ENCODE measurements at places on chromosomes 4 and X. TPM values are rescaled to one million over a fixed set of nuclear protein-coding genes. Genes with fewer than 3 reads are reported as not detected.

DNA sequence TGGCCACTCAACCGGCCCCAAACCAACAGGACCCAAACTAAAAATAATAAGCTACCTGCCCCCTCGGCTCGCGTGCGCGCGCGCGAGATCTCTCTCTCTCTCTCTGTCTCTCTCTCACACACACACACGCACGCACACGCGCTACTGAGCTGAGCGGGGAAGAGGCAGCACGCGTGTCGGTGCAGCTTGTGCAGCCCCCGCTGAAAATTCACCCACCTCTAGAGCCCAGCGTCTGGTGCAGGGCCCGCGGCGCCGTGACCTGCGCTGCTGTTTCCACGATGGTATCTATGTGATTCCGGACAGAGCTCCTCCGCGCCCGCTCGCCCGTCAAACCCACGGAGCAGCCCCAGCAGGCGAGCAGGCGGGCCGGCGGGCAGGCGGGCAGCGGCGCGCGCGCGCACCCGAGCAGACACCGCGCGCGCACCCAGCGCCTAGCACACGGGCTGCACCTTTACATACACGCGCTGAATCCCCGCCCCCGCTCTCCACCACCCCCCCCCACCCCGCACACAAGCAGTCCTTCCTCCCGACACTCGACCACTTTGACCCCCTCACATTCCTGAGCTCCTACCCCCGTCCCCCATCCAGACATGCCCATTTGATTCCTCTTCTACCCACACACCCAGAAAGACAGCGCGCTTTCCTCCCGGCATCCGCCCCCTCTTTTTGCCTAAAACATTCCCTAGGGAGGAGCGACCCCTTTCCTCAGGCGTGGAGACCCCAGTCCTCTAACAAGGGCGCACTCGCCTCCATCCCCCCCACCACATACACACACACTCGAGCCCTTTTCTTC lies 1.0 kb downstream of the SLITRK4 start:
- no peak for DNase-seq

- DNase-seq, result no peak
Measured at GRCh38 chr4:53016099-53016820, 154.1 kb downstream of the RASL11B start.

RPA4 gene
- total RNA-seq, result 1.1 TPM

MGARP gene
- 4.4 TPM for total RNA-seq

DNA sequence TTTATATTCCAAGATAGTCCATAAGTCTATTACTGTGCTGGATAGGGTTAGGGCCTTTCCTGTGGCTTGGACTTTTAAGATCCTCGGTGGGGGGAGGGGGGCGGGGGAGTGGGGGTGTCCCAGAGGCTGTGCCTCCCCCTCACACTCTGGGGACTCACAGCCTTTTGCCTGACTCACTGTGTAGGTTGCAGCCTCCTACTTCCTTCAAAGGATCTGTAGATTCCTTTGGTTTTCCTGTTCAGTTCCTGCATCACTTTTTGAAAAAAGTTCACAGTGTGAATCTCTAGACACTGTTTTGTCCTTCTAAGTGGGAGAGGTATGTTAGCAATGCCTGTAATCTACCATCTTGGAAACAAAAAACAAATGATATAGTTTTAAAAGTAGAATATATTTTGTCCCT lies 999.9 kb downstream of the GLUD2 start:
- DNase-seq, result no peak

PCYT1B gene
- total RNA-seq, result 1.1 TPM

- DNase-seq, result no peak
Measured at GRCh38 chr4:24219209-24219608, 329.4 kb upstream of the PPARGC1A start.

DNA sequence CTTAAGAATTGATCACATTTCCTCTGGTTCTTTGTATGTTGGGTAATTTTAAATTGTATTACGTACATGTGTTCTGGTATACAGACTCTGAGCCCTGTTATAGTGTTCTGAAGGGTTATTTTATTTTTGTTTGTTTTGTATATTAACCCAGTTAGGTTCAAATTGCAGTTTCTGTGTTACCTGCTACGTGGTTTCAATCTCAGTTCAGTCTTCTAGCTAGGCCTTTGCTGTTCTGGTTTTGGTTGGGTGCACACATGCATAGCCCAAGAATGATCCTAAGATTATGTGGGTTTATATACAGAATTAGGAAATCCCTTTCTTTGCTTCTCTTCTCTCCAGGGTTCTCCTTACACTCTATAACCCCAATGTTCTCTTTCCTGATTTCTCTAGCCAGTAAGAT lies 161.0 kb downstream of the PPP1R2C start:
- no peak for DNase-seq

GRCh38 chr4:138979742-138980141 lies 35.8 kb upstream of the NOCT start:
- DNase-seq, result no peak

MAGEE1 gene
- total RNA-seq, result 2.7 TPM

GRCh38 chrX:8374041-8374825 lies 90.4 kb upstream of the VCX3B start:
- no peak for DNase-seq

FGFBP1 gene
- not detected for total RNA-seq

DNA sequence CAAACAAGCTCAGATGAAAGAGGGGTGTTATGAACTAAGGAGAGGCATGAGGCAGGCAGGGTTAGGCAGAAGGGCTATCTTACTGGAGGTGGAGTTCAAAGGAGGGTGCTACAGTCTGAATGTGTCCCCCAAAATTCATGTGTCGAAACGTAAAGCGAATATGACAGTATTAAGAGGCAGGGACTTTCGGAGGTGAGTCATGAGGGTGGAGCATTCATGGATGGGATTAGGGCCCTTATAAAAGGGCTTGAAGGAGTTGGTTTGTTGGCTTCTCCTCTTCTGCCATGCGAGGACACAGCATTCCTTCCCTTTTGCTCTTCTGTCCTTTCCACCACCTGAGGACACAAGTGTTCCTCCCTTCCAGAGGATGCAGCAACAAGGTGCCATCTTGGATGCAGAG lies 22.9 kb downstream of the APLN start:
- no peak for DNase-seq

- DNase-seq, result peak; percentile 77
Measured at GRCh38 chr4:89024051-89024675, 32.8 kb downstream of the FAM13A start.

UGT2B7 gene
- not detected for total RNA-seq

SUPT20HL2 gene
- not detected for total RNA-seq

DNA sequence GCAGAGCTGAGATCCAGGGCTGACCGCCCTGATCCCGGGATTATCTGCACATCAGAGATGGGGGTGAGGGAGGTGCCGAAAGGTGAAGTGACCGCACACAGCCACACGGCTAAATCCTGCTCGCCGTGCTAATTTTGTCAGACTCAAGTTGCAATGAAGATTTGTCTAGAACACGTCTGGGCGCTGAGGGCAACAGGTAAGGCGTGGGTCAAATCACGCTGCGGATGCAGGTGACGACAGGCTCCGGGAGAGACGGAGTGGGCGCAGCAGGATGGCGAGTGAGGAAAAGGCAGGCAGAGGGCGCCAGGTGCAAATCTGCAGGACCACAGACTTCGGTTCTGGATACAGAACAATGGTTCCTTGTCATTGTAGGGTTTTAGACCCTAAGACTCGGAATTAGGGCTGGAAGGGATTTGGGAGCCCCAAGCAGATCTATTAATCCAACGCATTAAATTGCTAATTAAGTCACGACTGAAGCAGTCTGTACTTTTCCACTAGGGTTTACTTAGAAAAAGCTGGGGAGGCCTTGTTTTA lies 1.9 kb upstream of the TBC1D14 start:
- peak; percentile 85 for DNase-seq

- DNase-seq, result peak; percentile 19
Measured at GRCh38 chr4:46648088-46648744, 258.3 kb upstream of the GABRA2 start.

FAM53A gene
- 4.3 TPM for total RNA-seq

DNA sequence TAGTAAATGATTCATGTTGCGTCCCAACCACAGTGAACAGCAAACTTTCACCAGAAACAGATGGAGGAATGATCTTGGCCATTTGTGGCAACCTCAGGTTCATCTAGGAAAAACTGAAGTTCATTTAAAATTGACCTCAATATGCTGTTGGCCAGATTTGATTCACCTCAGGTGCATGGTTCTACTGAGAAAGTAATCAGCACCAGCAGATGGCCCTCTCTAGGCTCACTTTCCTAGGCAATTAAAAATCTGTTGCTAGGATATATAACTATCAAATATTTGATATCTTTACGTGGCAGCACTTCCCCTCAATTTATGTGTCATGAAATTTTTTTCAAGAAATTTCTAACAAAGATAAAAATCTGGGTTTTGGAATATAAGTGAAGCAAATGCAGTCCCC lies 344.7 kb downstream of the GALNTL6 start:
- no peak for DNase-seq

- DNase-seq, result no peak
Measured at GRCh38 chr4:42425146-42426065, 28.1 kb downstream of the SHISA3 start.

DNA sequence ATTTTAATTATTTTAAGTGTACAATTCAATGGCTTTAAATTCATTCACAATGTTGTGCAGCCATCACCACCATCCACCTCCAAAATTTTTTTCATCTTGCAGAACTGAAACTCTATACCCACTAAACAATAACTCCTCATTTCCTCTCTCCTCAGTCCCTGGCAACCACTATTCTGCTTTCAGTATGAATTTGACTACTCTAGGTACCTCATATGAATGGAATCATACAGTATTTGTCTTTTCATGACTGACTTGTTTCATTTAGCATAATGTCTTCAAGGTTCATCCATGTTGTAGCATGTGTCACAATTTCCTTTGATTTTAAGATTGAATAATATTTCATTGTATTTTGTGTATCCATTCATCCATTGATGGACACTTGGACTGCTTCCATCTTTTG lies 46.9 kb downstream of the KIF4A start:
- DNase-seq, result no peak

- no peak for DNase-seq
Measured at GRCh38 chr4:43410636-43411035, 518.1 kb downstream of the GRXCR1 start.

GRCh38 chr4:9977518-9978031 lies 43.7 kb downstream of the SLC2A9 start:
- DNase-seq, result no peak

TCEAL9 gene
- 96.4 TPM for total RNA-seq

NDNF gene
- total RNA-seq, result 9.8 TPM

TEX13B gene
- total RNA-seq, result not detected

DNA sequence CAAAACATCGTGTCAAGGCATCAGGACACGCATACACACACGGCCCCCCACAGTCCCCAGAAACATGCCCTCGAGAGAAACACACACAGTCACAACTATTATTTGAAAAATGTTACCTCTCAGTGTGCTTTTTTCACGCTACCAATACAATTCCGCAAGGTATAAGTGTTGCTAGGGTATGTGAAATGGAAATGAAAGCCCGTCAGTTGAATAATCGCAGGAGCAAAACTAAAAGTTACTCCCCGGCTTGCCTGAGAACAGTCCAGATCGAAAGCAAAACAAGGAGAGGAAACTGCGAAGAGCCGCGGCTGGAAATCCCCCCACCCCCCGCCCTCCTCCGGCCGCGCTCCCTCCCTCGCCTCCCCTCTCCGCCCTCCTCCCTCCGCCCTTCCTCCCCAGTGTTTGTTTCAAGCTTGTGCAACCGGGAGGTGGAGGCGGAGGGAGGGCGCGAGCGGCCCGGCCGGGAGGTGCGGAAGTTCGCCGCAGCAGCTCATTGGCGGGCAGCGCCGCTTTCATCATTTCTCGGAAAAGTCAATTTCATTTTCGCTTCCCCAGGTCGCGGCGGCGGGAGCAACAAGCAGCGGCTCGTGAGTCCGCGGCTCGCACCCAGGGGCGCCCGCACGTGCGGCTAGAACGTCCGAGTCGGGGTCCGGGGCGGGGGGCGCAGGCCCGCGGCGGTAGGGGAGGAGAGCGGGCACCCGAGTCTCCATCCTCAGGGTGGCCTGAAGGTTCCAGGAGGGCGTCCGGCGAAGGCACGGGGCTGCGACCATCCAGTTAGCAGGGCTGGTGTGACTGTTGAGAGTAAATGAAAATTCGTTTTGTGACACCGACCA lies at the start of gene IRF2:
Gene IRF2 (minus strand): TSS at position 288 of the 833 bp plus-strand sequence. CDS start 45,486 bp downstream, outside the sequence.
- peak; percentile 99 for DNase-seq

GRCh38 chrX:40096395-40097091 lies 1.2 kb downstream of the BCOR start:
- peak; percentile 95 for DNase-seq

DNA sequence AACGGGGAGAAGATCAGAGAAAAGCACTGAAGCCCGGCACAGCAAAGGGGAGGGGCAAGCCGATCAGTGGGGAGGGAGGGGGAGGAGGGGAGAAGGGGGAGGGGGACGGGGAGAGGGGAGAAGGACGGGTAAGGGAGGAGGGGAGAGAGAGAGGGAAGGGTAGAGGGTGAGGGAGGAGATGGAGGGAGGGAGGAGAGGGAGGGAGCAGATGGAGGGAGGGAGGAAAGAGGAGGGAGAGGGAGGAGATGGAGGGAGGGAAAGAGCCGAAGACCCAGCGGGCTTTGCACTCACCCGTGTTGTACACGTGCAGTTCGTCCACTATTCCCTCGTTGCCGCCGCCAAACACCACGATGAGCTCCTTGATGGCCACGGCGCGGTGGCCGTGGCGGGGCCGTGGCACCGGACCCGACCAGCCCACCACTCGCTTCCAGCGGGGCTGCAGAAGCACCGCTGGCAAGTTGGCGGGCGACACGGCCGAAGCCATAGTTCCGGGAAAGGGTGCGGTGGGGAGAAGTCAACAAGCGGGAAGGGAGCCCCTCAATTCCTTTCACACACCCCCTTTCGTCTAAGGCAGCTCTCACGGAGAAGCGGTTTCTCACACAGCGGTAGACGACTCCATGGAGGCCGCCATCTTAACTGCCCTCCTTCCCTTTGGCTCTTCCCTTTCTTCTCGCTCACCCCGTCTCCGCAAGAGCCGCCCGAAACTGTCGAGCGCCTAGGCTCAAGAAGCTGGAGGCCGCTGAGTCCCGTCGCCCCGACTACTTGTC lies 1.1 kb downstream of the HCFC1 start:
- peak; percentile 92 for DNase-seq

ABHD18 gene
- 10.1 TPM for total RNA-seq

GRCh38 chrX:16678689-16679088 lies 28.7 kb downstream of the S100G start:
- no peak for DNase-seq

RBMXL3 gene
- total RNA-seq, result not detected
